ENCODE measurements at places on chromosomes 12 and 14.

DNA sequence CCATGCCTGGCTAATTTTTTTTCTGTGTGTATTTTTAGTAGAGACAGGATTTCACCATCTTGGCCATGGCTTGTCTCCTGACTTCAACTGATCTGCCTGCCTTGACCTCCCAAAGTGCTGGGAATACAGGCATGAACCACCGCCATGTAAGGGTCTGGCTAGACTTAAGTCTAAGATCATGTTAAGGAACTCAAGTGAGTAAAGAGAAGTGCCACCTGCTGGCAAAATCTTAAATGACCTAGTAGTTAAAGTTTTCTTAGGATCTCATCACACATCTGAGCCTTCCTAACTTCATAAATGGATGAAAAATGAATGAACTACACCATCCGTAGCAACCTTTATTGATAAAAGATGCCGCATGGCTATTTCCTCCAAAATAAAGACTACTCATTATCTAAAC lies 1.7 kb upstream of the C12orf56 start:
- DNase-seq, result no peak

DNA sequence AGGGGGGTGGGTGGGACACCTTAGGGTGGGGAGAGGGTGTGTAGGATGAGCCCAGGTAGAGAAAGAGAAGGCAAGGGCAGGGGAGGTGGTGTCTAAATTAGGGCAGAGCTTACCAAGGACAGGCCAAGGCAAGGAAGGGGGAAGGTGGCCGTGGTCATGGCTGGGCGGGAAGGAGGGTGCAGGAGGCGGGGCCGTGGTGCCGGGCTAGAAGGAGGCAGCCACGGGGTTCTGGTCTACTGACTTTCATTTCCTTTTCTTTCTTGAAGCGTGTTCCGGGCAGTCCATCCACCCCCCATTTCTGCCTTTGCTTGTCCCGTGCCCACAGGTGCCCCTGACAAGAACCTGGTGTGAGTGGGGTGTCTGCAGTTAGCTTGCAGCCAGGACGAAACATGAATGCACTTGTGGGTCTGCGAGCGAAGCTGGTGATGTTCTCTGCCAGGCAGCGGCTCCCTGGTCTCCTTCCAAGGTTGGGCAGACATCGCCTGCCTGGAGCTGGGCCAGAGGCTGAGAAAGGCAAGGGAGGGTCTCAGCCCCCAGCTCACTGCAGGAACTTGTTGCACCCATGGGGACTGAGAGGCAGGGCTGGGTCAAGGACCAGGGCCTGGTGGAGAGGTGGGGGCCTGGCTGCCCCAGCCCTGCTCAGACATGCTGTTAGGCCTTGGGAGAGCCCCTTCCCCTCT lies 58.2 kb downstream of the KIF26A start:
- DNase-seq, result no peak

DNA sequence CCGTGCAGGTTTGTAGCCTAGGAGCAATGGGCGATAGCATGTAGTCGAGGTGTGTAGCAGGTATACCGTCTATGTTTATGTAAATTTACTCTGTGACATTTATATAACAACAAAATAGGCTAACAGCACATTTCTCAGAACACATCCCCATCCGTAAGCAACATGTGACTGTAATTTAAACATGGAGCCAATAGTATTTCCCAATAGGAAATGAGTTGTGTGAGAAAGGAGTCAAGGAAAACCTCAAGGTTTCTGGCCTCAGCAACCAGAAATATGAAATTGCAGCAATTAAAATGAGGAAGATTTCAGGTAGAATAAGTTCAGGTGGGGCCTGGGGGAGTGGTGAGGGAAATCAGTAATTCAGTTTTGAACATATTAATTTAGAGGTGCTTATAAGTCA lies 136.0 kb downstream of the MSRB3 start:
- DNase-seq, result no peak

DNA sequence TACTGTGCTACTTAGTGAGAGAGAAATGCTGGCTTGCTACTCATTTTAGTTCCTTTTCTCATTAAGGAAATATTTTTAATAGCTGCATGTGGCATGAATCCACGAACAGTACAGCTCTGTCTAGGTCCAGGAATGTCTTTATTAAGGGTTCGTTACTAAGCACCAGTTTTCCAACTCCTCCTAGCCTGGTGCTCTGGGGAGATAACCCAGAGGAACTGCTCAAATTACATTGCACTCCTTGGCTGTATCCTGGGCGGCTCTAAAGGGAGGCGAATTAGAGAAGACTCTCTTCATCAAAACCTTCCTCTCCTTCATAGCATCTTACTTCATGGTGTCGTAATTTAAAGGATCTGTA lies 101.3 kb downstream of the PPM1A start:
- DNase-seq, result no peak

DNA sequence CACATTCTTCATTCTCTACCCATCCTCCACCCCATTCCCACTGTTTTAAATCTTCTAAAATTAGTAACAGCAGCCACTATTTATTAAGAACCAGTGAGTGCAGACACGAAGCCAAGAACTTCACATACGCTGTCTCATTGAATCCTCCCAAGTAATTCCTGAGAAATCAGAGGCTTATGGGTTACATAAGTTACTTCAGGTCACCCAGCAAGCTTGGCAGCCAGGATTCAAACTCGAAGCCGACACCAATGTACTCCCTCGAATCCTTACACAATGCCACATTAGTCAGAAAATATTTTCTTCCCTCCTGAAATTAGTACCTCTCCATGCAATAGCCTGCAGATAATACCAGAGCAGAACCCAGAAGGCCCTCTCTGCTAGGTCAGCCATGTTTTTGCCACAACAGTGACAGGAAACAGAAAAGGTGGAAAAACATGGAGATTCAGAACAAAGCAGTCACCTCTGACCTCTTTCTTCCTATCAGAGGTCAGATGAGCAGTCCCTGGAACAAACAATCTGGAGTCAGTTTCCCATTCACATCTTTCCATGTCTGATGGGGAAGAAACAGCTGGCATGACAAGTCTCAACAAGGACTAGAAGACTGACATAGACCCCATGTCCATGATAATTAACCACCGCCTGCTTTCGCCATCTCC lies 16.4 kb downstream of the NID2 start:
- DNase-seq, result no peak

- no peak for DNase-seq
Measured at GRCh38 chr12:67772267-67773169, 124.0 kb downstream of the DYRK2 start.

GRCh38 chr14:99158646-99159165 lies 113.3 kb downstream of the BCL11B start:
- DNase-seq, result no peak

- no peak for DNase-seq
Measured at GRCh38 chr14:98754343-98755020, 517.5 kb downstream of the BCL11B start.

DNA sequence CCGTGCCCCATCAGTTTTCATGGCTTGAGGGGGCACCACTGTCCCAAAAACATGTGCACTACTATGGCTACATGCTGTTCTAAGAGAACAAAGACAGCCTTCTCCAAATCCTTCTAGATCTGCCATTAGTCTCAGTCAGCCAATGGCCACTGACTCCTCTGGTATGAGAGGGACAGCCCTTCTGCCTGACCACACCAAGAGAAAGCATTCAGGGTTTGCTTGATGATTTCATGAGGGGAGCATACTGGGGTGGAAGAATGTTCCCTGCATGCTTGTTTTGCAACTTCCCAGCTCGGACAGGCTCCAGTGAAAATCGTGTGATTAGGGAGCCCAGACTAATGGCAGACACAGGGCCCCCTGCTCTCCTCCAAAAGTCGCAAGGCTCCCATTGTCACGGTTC lies 199.6 kb upstream of the ALG10B start:
- DNase-seq, result no peak

GRCh38 chr12:50111395-50111692 lies 692 bp upstream of the COX14 start:
- DNase-seq, result no peak
